NCI-H2029 treated with DMSO at 0.1 percent for 48 hours (cell line): ENCODE measurements at places on chromosomes 13 and 19.

DNA sequence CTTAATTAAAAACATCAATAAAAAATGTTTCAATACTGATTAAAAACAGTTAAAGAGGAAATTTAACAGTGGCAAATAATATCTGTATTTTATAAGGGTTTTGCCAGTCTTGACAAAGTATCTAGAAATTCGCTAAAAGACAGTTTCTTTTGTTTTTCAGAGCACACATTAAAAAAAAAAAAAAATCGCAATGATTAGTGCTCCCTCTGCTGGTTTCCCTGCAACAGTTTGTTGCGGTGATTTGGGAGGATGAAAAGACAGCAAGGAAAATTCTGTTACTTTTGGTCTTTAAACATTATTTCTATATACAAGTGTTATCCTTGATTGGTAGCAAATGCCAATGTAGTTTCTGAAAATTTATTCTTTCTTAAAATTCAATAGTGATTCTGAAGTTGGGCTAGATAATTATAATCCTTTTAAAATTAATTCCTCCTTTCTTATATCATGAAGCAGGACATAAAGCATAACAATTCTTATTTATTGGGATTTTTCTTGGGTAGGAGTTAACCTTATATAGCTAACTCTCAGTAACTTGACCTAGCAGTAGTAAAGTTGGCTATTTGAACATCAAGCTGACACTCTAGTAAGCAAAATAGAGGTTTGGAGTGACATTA, 23.1 kb upstream of the SPRY2 start:
- no peak for DNase-seq

GRCh38 chr13:109496216-109496615, 290.2 kb downstream of the IRS2 start:
- no peak for DNase-seq

DNA sequence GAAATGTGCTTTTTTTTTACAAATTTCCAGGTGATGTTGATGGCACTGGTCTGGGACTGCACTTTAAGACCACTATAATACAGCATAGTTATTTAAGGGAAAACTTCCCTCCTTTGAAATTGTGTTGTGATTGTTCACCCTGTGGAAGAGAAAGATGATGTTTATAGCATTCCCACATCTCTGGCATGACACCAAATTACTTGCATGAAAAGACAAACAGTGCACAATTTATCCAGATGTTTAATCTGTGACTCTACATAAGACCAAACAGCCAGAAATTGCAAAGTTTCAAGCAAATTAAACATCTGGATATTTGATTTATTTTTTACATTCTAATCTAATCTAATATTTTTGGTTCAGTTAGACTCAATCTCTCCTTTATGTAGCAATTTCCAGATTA, 51.6 kb downstream of the UFM1 start:
- DNase-seq: no peak

GRCh38 chr19:10535613-10536012, 8.1 kb upstream of the ATG4D start:
- no peak for DNase-seq

DNA sequence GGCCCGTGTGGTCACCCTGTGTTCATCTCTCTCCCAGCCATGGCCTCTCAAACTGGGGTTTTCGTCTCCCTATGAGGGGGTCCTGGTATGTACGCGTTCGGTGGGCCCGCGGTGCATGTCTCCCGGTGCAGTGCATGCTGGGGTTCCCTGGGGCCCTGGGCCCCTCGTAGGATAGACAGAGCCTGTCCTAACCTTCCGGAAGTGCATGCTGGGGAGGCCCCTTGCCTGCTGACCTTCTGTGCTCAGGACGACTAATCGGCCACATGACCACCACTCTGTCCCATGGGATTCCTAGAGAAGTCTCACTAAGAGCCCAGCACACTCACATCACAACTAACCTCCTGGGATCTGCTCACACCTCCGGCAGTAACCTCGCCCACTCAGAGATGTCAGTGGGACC, 4.9 kb upstream of the USE1 start:
- DNase-seq: no peak

- DNase-seq: no peak
These were observed 1.7 kb upstream of the FAM98C start for GRCh38 chr19:38401148-38401547.

GRCh38 chr13:108508263-108508662, 121.1 kb upstream of the MYO16 start:
- no peak for DNase-seq

GRCh38 chr19:37941782-37942515, 34.9 kb downstream of the SIPA1L3 start:
- no peak for DNase-seq

DNA sequence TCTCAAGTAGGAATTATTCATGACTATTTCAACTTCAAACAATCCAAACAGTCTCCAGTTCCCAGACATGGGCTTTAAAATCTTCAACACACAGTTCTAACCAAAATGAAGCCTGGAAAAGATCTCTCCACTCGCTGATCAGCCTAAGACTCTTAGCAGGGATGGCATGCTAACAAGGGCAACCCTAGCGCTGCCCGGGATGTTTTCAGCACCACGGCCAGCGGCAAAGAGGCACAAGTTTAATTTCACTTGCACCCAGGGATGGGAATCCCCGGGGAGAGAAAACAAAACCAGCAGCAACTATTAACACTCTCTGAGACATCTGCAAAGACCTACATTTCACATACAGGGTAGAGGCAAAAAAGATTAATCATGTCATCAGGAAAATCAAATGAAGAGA, 43.0 kb downstream of the CACNA1A start:
- DNase-seq: no peak

DNA sequence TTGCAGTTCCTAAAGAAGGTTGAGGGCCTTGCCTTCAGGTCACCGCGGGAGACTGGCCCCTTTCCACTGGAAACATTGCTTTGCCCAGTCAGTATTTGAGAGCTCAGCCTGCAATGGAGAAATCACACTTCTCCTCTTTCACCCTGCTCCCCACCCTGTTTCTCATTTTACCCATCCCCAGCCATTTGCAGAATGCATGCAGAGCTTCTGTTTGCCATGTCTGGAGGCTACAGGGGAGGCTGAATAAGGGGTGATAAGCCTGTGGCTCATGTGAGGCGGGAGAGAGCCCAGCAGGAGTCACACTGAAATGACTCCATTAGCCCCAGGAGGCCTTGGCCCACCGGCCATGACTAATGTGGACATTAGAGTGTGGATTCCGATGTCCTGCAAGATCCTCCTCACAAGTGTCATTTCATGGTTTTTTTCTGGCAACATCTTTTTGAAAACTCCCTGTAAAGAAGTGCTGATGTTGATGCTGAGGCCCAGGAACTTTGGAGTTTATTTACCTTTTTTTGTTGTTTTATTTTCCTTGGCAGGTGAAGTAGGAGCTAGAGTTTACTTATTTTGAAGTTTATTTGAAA, 6.3 kb downstream of the SPINT2 start:
- DNase-seq: no peak

DNA sequence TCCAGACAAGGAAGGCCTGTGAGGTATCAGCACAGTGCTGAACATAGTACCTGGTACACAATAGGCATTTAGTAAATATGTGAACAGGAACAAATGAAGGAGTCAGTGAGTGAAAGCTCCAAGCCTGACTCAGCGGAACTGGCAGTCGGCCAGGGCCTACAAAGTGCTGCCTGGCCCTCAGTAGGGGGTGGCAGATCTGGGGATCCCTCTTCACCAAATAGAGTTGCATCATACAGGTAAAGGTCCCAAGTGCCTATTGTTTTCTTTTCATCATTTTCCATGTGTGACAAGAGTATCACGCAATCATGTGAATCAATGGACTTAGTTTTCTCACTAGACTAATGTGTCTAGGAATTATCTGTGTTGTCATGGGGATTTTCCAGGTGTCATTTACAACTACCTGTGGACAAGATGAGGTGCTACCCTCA, 9.2 kb downstream of the CYP2B6 start:
- no peak for DNase-seq

DNA sequence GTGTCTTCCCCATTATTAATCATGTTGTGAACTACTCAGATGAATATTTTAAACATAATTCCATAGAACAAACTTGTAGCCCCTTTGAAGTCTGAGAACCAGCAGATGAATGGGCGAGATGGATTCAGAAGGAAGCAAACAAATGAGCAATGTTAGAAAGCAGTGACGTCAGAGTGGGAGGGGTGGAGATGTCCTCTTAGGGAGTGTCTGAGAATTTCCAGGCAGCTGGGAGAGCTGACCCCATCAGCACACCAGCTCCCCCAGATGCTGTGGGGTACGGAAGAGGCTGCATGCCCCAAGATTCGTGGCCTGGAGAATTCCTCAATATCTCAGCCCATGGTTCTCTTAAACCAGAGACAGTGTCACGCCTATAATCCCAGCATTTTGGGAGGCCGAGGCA, 68.6 kb downstream of the DPF1 start:
- no peak for DNase-seq

GRCh38 chr13:77728265-77729125, 31.0 kb downstream of the SLAIN1 start:
- no peak for DNase-seq

DNA sequence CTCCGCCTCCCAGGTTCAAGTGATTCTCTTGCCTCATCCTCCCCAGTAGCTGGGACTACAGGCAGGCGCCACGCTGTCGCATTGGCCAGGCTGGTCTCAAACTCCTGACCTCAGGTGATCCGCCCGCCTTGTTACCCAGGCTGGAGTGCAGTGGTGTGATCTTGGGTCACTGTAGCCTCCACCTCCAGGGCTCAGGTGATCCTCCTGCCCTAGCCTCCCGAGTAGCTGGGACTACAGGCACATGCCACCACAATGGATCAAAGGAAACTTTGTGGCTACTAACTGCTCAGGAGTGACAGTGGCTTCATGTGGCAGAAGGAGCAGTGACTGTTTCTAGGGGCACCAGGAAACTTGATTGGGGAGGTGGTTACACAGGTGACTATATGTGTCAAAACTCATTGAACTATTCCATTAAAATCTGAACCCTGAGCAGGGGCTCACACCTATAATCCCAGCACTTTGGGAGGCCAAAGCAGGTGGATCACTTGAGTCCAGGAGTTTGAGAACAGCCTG, 3.8 kb upstream of the LGALS7B start:
- no peak for DNase-seq

GRCh38 chr13:69292789-69293425, 814.7 kb upstream of the ATXN8OS start:
- no peak for DNase-seq

DNA sequence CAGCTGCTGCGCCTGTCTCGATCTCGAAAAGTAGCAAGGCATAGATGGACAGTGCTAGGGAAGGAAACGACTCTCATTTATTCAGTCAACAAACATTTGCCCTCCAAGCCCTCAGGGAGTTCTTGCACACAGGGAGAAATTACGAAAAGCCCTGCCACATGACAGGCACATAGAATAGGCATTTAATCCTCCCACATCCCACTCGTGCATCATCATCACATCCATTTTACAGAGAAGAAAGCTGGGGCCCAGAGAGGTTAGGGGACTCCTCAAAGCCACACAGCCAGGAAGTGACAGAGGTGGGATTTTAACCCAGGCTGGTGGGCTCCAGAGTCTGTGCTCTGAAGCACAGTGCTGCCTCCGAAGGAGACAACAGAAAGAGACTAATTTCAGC, 11.6 kb downstream of the TMEM221 start:
- no peak for DNase-seq

DNA sequence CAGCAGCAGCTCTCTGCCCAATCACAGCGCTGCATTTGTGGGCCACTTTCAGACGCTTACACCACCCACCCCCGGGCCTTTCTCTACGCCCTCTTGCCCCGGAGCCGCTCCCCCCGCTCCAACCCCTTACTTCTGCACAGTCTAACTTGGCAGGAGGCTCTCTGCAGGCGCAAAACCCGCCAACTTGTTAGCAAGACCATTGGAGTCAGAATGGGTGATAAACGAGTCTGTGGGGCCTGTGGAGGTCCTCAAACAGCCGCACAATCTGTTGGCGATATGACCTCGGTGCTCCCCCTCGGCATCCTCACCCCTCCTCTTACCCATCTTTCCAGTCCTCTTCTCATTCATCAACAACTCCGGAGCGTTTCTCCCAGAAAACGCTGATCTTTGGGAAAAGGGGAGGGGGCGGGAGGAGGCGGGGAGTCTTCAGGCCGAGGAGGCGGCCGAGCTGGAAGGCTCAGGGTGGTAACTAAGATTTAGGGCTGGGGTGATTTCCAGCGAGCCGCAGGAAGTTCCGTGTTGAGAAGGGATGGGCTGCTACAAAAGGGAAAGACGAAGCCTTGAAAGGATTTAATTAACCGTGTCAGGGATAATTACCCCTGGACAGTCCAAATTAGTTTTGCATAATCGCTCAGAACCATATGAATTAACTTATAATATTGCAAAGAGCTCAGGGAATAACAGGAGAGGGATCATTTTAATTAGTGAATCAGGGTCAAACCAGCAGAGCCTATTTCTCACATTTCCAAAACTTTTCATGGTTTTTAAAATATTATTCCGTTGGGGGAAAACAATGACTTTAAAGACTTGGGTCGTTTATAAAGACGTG, 4.1 kb downstream of the SOX21 start:
- no peak for DNase-seq

- DNase-seq: no peak
These were observed 429.0 kb upstream of the MIR17HG start for GRCh38 chr13:90918536-90918935.

GRCh38 chr13:34086281-34086680, 268.3 kb downstream of the RFC3 start:
- DNase-seq: no peak

DNA sequence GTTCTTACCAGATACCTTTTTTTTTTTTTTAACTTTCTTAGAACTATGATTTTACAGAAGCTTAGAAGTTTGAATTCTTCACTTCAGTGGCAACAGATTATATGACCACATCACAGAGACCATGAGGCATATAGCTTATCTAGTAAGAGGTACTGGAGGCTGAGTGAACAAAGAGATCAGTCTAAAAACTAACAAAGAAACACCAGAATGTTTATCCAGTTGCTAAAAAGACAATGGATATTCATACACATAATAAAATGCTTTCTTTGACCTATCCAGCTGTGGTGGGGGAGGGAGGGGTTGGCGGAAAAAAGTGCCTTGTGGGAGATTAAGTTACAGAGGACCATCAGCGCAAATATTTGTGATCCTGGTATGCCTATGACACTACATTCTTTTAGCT, 34.7 kb upstream of the SLITRK6 start:
- DNase-seq: no peak

DNA sequence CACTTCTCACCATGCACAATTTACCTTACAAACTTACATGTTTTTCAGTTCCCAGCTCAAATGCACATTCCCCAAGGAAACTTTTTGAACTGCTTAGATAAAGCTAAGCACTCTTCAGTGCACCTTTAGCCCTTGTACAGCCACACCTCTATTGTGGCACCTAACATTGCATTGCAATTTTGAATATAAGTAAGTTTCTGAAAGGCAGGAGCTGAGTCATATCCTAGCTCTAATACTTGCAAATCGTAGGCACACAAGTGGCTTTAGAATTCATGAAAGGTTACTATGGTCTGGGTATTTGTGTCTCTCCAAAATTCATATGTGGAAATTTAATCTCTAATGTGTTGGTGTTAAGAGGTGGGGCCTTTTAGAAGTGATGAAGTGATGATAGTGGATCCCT, 4.9 kb upstream of the ESD start:
- no peak for DNase-seq

DNA sequence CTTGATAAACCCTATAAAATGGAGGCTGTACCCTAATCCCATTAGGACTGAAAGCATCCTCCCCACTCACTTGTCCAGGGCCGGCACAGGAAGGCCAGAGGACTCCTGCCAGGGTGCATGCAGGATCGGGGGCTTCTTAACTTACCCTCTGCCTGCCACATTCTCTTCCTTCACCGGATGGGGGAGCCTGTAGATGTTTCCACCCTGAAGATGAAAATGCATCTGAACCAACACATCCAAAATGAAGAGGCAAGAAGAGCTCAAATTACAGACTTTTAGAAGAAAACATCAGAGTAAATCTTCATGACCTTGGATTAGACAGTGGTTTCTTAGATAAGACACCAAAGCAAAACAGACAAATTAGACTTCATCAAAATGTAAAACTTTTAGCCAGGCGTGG, 25.9 kb upstream of the NAPA start:
- no peak for DNase-seq
